ENCODE measurements at places on chromosomes 1 and 21.

DNA sequence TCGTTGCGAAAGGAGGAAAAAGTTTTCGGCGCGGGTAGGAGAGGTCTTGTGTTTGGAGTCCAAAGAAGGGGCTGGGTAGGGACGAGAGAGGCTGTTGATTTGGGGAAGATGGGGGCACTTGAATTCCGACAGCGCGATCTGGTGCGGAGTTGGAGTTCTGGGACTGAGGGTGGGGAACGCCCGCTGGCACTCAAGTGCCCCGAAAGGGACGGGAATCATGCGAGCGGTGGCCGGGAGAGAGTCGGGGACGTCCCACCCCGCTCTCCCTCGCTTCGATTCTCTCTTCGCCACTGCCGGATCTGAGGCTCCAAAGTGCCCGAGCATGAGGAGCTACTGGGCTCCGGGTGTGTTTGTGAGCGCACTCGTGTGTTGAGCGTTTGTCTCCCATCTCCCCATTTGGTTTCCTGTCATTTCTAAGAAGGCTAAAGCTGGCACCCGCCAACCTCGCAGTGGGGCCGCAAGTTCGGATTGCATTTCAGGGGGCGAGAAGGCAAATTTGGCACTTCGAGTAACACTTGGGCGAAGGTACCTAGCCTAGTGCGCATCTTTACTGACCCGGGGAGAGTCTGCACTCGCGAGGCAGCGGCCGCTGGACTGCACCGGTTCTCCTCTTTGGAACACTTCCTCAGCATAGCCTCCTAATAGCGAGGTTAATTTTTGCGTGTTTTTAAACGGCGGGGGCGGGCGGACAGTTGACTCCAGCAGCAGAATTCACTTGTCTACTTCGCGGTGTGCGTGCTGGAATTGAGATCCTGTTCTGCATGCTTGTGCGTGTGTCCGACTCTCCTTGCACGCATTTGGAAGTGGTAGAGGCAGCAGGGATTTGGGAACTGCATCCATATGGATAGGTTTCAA is 1.2 kb downstream of the CHRM3 start:
- no peak for DNase-seq

GRCh38 chr21:45412909-45413611 is 8.1 kb downstream of the COL18A1 start:
- no peak for DNase-seq

DNA sequence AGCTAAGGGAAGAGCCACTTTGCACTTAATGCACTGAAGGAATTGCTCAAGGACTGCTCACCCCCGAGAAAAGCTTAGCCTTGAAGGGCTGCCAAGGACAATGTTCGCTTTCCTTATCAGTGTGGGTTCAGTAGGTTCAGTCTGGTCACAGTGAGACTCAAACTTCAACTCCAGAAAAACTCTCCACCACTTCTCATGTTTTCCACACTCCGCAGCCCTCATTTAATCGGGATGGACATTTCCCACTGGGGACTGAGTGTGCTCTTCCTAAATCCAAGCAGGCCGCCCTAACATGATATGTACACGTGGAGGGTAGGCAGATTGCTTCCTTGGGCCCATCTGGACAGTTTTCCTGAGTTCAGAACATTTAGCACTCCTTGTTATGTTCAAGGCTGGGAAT is 19.5 kb downstream of the SUSD4 start:
- no peak for DNase-seq

- peak; percentile 8 for DNase-seq
These were observed 276.7 kb downstream of the PCP4 start for GRCh38 chr21:40143822-40144525.

DNA sequence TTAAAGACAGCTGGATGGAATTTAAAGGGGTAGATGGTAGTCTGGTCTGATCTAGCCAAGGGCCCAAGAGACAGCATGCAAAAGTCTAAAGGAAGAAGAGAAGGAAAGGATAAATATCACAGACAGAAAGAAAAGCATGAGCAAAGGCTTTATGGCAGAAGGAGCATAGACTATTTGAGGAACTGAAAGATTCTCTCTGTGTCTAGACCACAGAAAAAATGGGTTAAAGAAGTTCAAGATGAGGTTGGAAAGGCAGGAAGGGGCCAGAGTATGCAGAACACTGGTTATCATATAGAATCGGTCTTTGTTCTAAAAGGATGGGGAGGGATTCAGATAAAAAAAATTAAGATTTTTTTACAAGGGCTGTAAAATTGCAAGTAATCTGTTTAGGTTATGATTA is 136.8 kb upstream of the SGIP1 start:
- DNase-seq = no peak

- DNase-seq = no peak
These were observed 699.2 kb downstream of the KCNT2 start for GRCh38 chr1:195909061-195909460.

DNA sequence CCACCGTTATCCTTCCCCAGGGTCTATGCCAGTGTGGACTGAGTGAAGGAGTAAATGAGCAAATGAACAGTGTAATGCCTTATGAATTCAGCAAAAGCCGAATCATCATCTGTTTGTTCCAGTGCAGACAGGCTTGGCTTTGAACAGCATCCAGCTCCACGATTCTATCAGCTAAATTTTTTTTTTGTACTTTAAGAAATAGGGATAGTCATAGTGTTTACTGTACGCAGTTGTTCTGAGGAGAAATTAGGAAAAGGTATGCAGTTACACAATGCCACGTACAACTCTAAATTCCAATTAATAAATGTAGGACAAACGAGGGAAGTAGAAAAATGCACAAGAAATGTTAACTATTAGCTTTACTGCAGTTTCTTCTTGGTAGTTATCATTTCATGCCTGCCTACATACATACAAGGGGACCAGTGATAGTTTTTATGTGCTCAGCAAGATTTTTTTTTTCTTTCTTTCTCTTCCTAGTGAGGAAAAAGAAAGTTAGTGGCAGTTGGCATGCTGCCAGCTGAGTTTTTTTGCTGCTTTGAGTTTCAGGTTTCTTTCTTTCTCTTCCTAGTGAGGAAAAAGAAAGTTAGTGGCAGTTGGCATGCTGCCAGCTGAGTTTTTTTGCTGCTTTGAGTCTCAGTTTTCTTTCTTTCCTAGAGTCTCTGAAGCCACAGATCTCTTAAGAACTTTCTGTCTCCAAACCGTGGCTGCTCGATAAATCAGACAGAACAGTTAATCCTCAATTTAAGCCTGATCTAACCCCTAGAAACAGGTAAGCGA is at the start of gene IFI44L:
IFI44L (plus strand) TSS at position 646 of the 777 bp plus-strand sequence. CDS start 7,468 bp downstream, outside the sequence.
- peak; percentile 62 for DNase-seq

GRCh38 chr1:16430606-16431005 is 6.6 kb downstream of the SPATA21 start:
- no peak for DNase-seq

- DNase-seq = no peak
These were observed 27.3 kb upstream of the CD84 start for GRCh38 chr1:160606611-160607010.

DNA sequence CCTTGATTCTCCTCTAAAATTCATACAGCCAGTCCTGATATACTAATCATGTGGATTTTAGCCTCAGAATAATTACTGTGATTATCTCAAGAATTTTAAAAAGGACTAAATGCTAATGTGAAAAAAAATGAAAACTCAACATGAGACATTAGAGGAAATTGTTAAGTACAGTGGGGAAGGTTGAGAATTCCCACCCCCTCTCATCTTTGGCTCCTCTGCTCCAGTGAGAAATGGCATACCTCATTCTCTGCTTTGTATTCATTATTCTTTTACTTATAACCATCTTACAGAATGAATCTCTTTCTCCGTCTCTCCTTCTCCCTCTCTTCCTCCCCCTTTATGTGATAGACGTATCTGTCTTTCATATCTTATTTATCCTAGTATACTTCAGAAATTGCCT is 70.9 kb downstream of the DIRAS3 start:
- DNase-seq = no peak

DNA sequence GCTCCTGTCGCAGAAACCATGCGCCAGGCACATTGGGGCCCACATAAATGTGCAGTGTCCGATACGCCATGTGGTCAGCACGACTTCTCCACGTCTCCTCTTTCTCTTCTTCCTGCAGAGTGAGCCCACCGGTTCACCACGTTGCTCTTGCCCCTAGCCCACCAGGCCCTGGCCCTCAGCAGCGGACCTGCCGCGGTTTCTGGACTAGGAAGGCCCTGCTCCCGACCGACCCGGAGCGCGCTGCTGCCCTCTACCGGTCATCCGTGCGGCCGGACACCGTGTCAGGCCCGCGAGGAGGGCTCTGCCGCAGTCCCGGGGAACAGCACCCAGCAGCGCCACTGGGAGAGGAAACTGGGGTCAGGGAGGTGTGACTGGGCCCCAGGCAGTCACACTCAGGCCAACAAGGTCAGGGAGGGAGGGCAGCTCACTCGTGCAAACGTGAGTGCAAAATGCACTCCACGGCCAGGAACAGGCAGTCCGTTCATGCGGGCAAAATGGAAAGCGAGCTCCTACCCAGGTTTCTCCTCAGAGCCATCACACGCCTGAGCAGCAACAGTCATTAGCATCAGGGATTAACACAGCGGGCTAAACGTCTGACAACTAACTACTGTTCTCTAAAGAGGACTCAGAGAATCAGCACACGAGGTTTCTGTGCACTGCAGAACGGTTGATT is 13.7 kb downstream of the TLR5 start:
- peak; percentile 65 for DNase-seq

DNA sequence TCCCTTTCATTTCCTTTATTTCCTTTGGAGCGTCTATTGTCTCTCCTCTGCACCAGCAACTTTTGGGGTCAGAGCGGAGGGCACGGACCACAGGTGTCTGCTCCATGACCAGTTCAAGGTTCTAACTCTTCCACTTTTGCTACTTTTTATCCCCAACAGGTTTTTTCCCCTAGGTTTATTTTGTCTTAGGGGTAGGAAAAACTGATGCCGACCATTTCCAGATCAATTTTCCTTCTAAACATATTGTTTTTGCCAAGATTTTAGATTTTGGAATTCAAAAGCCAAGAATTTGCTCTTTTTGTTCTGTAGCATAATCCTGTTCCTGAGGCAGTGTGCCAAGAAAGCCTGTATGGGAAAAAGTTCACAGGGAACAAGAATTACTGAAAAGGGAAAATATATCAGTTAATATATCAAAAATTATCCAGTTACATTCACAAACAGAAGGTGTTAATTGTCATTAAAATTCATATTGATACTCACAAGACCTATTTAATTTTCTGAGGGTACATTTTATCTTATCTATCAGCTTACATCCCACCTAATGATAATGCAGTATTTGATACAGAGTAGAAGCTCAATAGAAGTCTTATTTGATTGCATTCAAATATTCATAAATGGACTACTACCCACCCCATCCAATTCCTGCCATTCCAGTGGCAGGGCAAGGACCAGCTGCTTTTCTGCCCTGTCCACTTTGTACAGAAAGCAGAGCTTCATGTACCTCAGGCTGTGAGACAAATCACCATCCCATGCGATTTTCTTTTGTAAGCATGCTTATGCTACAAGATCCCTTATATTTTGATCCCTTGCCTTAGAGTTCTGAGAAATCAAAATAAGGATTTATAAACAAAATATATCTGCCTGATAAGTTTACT is 31.2 kb downstream of the TSEN15 start:
- DNase-seq = no peak

DNA sequence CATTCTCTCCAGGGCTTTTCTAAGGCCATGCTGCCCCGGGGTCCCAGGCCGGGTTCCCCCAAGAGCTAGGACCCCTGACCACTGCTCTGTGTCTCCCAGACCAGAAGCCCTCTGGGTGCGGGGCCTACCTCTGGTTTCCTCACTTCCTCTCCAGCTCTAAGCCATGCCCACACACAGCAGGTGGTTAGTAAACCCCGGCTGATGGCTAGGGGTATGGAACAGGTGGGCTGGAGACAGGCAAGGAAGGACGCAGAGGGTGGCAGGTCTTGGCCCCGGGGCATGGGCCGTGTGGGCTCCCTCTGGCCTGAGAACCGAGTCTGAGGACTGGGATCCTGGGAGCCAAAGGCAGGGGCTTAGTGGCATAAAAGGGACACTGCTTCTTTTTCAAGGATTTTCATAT is 15.9 kb upstream of the PLCH2 start:
- DNase-seq = no peak

DNA sequence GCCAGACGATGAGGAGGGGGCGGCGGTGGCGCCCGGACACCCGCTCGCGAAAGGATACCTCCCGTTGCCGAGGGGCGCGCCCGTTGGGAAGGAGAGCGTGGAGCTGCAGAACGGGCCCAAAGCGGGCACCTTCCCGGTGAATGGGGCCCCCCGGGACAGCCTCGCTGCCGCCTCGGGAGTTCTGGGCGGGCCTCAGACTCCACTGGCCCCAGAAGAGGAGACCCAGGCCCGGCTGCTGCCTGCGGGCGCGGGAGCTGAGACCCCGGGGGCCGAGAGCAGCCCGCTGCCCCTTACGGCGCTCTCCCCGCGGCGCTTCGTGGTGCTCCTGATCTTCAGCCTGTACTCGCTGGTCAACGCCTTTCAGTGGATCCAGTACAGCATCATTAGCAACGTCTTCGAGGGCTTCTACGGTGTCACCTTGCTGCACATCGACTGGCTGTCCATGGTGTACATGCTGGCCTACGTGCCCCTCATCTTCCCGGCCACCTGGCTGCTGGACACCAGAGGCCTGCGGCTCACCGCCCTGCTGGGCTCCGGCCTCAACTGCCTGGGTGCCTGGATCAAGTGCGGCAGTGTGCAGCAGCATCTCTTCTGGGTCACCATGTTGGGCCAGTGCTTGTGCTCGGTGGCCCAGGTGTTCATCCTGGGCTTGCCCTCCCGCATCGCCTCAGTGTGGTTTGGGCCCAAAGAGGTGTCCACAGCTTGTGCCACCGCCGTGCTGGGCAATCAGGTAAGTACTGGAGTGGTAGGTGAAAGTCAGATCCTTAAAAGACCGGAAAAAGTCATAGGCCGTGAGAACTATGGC is 588 bp downstream of the FLVCR1 start:
- DNase-seq = peak; percentile 14

- no peak for DNase-seq
These were observed 383.3 kb upstream of the PROX1 start for GRCh38 chr1:213604477-213604876.

DNA sequence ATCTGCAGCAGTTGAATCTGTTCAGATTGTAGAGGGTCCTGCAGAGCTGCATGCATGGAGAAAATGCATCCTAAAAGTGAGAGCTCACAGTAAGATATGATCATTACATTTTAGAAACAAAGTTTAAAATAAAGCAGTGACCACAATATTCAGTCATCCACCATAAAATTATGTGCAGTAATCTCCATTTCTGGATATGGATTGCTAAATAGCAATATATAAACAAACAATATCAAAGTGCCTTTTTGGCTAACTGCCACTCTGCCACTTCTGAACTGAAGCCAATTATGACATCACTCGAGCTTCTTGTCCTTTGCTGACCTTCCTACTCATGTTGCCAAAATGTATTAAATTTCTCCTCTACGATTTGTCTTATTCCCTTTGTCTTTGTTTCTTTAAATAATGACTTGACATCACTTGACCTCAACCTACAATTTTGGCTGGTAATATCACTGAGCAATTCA is 262.0 kb upstream of the CXADR start:
- DNase-seq = no peak

GRCh38 chr1:72003092-72003491 is 279.2 kb downstream of the NEGR1 start:
- DNase-seq = no peak

- DNase-seq = no peak
These were observed 8.8 kb downstream of the SMCP start for GRCh38 chr1:152886758-152887409.
